ENCODE measurements at places on chromosomes 12 and 14.

DNA sequence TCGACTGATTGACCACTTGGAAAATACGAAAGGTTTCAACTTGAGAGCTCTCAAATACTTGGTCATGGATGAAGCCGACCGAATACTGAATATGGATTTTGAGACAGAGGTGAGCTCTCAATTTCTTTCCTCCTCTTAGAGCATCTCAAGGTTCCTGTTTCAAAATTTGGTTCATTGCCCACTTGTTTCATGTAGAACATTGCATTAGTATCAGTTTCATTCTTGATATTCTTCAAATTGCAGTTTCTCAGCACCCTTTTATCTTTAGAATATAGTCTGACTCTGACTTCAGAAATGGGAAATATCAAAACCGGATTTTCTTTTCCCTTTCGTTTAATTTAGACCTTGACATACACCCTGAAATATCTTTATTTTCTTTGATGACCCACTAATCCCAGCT, 8.8 kb downstream of the DDX47 start:
- DNase-seq, result no peak

GRCh38 chr14:55221186-55221585, 29.8 kb upstream of the DLGAP5 start:
- no peak for DNase-seq

- no peak for DNase-seq
Observed at GRCh38 chr14:73870525-73871235, 16.0 kb upstream of the ZNF410 start.

GRCh38 chr12:106223485-106224354, 24.1 kb downstream of the CKAP4 start:
- DNase-seq, result peak; percentile 86

DNA sequence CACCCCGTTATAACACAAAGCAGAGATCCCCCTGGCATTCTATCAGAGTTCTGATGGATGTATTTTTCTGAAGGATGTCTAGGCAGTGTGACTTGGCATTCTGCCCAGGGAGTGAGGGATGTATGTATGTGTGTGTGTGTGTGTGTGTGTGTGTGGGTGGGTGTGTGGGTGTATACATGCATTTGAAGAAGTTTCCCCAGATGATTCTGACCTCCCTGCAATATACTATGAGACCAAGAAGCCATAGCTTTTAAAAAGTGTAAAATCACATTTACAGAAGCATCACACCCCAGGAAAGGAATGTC, 59.7 kb upstream of the NAP1L1 start:
- DNase-seq, result no peak

- DNase-seq, result no peak
Observed at GRCh38 chr14:79855789-79856188, 355.5 kb downstream of the DIO2 start.

DNA sequence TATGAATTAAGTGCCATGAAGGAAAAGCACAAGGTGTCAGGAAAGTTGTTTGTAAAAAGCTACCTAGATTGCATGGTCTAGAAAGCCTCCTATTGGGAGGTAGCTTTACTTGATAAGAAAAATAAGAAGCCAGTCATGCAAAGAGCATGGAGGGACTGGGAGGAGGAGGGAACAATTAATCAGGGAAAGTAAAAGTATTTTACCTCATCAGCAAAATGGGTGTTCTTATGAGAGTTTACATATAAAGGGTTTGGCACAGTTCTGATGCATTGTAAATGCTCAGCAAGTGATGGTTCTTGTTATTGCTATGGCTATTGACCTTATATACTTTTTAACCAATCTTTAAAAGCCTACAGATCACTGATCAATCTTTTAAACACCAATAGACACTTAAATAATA, 17.0 kb upstream of the TSPAN8 start:
- no peak for DNase-seq

- DNase-seq, result peak; percentile 88
Observed at GRCh38 chr12:108312693-108313189, 26.4 kb downstream of the CMKLR1 start.

- DNase-seq, result no peak
Observed at GRCh38 chr14:96143906-96144305, 60.7 kb upstream of the BDKRB2 start.

GRCh38 chr14:94998685-94999084, 158.6 kb downstream of the DICER1 start:
- no peak for DNase-seq

DNA sequence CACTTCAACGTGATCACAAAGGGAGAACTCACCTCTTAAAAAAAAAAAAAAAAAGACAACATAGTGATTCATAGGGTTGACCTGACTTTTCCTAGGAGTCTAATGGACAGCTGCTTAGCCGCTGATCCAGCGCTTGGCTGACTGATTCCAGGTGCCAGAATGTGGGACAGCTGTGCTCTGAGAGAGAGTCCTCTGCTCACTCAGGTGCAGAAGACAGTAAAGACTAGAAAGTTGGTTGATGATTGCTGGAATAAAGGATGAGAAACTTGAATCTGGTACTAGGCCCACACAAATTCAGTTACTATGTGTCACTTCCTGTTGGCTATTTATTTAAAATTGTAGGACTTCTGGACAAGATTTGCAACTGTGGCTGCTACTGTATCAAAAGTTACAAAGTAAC, 229.4 kb downstream of the CHST11 start:
- no peak for DNase-seq

DNA sequence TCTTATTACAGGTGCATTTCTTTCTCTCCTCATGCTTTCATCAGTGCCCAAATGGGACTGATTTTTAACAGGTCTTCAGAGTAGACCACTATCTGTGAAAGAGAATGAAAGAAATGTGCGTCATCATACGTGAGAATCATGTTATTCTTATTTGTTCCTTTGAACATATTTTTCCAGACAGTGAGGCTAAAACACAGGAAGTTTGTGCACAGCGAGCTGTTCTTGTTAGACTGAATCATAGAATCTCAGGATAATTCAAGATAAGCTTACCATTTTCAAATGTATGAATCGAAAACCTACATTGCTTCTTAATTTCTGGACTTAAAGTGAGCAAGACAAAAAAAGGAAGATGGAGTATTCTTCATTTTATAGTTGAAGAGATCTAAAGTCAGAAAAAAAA, 383.1 kb downstream of the EGLN3 start:
- DNase-seq, result no peak

DNA sequence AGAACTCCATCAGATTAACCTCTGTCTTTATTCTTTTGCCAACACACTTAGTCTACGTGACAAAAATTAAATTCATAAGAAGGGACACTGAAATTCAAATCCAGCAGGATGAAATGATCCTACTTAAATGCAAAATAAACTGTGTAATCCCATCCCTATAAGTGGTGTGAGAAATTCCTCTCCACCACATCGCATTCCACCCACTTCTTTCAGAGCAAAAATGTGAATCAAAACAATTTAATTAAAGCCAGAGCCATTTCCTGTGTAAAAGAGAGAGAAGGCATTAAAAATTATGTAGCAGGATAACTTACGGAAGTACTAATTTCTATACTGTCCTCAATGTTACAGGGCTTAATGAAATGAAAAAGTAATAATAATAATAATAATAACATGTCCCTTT, 844.3 kb downstream of the GALC start:
- DNase-seq, result no peak

DNA sequence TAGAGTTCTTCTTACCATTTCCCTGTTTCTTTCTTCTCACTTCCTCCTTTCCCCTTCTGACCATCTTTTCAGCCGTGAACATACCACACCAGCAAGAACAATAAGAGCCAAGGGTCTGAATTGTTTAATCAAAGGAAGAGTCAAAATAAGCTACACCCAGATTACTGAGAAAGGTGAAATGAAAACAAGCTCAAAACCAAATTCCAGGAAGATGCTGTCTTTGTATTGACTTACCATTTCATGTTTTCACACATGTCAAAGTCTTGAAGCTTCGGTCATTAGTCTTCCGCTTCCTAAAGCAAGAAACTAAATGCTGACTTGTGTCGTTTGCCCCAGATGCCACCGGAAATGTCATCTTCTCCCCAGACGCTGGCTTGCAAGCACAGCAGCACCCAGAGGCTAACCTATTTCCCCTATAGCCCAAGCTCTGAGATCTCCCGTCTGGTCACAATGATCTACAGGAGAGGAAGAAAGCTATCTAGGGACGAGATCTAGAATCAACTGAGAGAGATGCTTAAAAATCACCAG, 136.5 kb upstream of the AMIGO2 start:
- DNase-seq, result no peak

DNA sequence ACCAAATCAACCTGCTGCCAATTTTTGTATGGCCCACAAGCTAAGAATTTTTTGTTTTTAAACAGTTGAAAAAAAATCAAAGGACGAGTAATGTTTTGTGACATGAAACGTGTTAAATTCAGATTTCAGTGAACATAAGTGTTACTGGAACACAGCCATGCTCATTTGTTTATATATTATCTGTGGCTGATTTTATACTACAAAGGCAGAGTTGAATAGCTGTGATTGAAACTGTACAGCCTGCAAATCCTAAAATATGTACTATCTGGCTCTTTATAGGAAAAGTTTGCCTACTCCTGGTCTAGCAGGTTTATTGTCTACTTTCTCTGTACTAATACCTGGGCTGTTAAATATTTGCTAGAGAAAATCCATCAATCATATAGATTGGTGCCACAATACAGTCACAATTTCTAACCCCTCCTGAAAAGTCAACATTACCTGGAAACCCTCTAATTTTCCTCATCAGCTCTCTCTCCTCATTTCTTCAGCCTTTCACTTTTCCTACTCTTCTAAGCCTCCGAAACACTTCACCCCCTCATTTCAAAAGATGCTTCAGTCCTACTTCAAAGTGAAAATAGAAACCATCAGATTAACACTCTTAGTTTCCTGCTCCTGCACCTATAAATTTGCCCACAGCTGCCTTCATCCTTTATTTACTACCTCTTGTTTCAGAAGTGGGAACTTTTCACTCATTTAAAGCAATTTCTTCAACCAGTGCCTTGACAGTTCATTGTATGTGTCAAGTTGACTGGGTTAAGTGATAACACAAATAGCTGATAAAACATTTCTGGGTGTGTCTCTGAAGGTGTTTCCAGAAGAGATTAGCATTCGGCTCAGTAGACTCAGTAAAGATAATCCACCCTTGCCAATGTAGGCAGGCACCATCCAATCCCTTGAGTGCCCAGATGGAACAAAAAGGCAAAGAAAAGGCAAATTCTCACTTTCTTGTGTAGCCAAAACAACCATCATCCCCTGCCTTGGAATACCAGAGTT, 18.0 kb upstream of the C2CD5 start:
- no peak for DNase-seq

GRCh38 chr12:18861287-18861858, 123.5 kb downstream of the CAPZA3 start:
- no peak for DNase-seq
